ENCODE measurements at places on chromosomes 4 and X.

DNA sequence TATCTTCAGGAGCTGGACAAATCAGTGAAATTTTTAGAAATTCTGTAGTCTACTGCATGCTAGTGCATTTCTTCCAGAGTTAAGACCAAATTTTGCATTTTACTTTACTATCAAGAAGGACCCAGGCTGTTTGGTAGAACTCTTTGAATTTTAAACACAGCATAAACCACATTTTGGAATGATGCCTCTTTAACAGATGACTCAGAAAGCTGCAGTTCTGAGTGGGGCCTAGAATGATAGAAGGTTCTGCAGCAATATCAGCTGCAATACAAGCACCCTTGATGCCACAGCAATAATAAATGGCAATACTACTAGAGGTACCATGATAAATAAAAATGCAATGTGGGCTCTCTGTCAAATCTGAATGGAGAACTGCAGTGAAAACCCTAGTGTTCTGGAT lies 198.7 kb downstream of the TMA16 start:
- DNase-seq = no peak

- DNase-seq = no peak
These were observed 733.4 kb upstream of the INTU start for GRCh38 chr4:126899331-126899801.

DNA sequence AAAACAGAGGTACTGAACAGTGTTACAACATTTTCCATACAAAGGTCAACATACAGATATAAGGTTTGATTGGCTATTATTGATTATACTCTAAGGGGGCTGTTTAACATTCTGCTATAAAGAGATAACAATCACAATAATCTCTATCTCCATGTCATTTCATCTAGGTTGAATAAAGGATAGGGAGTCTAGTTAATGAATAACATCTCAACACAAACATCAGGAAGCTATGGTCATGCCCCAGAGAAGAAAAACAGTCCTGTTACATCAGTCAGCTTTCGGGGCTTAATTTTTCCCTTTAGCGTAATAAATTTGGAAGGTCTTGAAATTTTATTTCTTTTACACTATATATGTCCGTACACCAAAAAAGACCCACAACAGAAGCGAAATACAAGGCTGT lies 41.5 kb upstream of the DCAF8L2 start:
- DNase-seq = no peak

GRCh38 chr4:45280121-45280520 lies 553.8 kb upstream of the GNPDA2 start:
- no peak for DNase-seq

DNA sequence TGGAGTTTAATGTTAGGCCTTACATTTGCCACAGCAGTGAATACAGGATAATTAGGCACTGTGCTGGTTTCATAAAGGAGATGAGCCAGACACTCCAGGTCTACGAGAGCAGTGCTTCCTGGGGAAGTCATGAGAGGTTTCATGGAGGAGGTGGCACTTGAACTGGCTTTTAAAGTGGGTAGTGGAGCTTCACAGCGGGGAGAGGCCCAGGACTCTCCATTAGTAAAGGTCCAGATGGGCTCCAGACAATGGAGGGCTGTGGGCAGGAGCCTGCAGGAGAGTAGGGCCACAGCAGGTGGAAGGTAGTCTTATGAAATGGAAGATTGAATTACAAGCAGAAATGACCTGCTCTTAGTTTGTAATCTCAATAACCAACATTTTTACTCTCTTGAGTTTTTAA lies 29.0 kb downstream of the CLDN22 start:
- DNase-seq = no peak

All from activated T-cell treated with anti-CD3 and anti-CD28 coated beads, Interleukin-2, amount 50 U/mL, for 1 hour (primary cell).